ENCODE measurements at places on chromosomes 1 and 21.
A peak's percentile ranks its signal among the peaks of the same experiment; 100 is the strongest.

- DNase-seq: no peak
Observed at GRCh38 chr1:116984406-116985160, 17.0 kb upstream of the CD101 start.

GRCh38 chr1:2199042-2199810 lies 4.7 kb upstream of the FAAP20 start:
- peak; percentile 64 for DNase-seq

DNA sequence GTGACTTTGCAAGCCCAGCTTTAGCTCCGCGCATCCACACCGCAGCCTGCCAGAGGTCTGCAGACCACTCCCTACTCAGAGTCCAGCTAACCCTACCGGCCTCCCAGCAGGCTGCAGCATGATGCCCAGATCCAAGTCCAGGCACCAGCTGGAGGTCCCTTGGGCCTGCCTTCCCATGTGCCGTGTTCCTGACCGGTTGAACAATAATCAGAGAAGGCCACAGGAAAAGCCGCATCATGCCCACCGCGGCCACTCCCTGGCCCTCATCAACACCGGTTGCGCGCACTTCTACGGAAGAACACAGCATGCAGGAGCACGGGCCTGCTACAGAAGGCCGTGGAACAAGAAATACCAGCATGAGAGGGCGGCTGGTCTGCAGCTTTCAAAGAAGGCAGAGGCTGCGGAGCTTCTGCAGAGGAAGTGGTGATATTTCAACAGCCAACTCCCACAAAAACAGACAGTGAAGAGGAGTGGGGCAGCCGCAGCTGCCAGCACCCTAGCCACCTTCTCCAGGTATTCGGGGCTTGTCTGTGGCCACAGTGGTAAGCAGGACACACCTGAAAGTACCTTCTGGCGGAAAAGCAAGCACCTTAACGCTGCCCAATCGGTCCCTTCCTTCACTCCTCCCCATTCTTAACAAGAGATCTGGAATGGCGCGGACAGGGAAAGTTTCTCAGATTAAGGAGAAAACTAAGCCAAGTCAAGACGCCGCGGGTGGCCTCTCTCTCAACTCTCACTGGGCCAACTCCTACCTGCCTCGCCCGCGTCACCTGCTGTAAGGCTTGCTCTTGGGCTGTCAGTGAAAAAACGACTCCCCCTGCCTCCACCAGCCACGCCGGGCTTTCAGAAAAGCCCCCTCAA lies 1.5 kb downstream of the PGBD5 start:
- peak; percentile 59 for DNase-seq

- no peak for DNase-seq
Observed at GRCh38 chr1:29438991-29439390, 202.7 kb downstream of the PTPRU start.

Measured in Kasumi-1 (cell line).